HT1080 (cell line): ENCODE measurements at places on chromosomes 7 and 10. TPM values are rescaled to one million over a fixed set of nuclear protein-coding genes. Genes with fewer than 3 reads are reported as not detected.

DNA sequence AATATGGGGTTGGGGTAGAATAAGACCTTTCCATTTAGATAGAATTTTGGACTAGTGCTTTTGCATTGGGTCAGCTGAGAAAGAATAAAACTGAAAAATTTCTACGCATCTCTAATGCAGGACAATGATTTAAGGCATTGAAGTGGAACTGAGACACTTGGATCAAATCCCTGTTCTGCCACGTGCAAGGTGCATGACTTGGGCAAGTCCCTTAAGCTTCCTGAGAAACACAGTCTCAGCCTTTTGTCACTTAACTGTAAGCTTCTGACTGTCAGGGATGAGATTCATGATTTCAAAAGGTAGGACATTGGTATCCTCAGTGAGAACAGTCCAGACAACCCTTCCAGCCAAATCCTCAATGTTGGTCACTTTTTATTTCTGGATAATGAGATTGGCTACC is 59.2 kb downstream of the ENTPD1 start:
- no peak for DNase-seq

DNA sequence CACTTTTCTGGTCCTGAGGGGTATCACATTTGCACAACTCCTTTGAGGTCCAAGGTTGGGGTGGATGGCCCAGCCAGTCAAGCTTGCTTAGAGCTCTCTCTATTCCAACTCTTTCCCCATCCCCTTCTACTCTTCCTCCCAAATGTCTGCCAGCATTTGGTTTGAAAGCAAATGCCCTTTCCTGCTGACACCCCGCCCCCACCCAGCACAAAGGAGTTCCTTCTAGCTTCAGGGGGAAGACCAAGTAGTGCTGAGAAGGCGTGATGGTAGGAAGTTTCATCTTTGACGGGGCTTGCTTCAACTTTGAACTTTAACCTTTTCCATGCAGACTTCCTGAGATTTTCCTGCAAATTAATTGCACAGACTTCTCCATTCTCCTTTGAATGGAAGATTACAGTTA is 137.5 kb upstream of the TCF7L2 start:
- no peak for DNase-seq

DNA sequence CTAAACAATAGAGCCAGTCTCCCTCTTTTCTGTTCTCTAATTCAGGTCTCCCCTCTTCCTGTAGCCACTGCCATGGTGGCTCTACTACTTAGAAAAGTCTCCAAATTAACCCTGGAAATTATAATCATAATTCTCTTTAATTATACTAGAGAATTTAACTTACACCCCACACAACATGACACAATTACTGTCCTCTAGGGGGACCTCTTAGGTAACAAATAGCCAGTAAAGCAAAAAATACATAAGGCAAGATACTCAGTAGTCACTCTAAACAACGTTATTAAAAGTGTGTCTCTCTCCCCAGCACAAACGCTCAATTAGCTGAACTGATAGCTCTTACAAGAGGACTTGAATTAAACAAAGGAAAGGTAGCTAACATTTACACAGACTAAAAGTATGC is 44.3 kb upstream of the ZNF107 start:
- no peak for DNase-seq

- DNase-seq: peak; percentile 3
Observed at GRCh38 chr7:84271543-84271942, 77.0 kb upstream of the SEMA3A start.

GRCh38 chr7:102828286-102828685 is 79.5 kb downstream of the FAM185A start:
- no peak for DNase-seq

DNA sequence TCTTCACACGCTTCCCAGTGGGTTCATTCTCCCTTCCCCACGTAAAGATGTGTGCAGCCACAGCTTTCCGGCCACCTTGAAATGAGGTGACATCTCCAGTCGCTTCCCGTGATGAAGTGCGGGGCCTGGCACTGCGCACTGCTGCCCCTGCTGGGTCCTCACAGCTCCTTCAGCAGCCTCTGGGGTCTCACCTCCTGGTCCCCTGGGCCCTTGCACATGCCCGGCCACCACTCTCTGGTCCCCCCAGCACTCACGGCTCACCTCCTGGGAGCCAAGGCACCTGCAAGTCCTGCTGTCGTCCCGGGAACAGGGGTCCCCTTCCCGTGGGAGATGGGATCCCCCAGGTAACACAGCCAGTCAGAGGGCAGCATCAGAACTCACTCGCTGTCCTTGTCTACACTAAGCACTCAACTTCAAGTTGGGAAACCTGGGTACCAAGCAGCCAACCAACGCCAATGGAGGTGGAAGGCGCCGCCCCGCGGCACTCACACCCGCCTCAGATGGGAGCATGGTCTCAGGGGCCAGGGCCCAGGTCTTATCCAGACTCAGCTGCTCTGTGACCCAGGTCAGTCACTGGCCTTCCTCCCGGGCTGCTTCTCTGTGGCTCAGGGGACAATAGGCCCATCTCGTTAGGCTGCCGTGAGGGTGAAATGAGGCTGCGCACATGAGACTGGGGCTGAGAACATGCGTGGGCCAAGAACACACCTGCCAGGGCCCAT is 176.2 kb downstream of the PTPRN2 start:
- no peak for DNase-seq

DNA sequence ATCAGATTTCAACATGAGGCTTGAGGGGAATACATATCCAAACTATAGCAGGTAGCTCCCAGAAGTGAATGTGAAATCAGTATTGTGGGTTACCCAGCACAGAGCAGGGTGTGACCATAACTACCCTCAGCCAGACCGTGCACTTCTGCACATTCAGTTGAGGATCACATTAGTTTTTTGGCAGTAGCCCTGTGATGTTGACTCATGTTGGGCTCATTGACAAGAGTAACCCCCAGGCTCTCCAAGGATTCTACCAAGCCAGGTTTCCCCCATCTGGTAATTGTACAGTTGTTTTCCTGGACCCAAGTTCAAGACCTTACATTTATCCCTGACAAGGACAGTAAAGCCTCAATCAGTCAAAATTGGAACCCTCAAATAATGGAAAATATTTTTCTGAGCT is 11.7 kb upstream of the CPA4 start:
- no peak for DNase-seq

GRCh38 chr10:36496758-36497157 is 628.6 kb upstream of the ANKRD30A start:
- no peak for DNase-seq

DNA sequence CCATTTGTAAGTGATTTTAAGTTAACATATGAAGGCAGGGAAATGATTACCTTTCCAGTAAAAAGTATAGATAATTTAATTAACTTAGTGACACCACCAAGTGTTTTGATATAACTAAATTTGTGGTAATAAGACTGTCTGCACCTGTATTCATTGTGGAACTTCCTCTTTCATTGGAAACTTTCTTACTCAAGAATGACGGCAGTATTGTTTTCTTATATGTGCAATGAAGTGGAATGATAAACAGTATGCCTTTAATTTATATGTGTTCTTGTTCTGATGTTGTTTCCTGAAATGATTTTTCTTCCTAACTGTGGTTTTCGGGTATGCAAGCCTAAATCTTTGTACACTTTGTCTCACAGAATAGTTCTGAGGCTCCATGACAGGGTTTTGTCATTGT is 46.4 kb downstream of the CASD1 start:
- DNase-seq: no peak

- DNase-seq: no peak
Observed at GRCh38 chr7:85535974-85536729, 349.3 kb upstream of the SEMA3D start.

- no peak for DNase-seq
Observed at GRCh38 chr7:93036807-93037206, 81.0 kb downstream of the SAMD9 start.

GRCh38 chr7:26592011-26592410 is 272.4 kb downstream of the SKAP2 start:
- DNase-seq: no peak

DNA sequence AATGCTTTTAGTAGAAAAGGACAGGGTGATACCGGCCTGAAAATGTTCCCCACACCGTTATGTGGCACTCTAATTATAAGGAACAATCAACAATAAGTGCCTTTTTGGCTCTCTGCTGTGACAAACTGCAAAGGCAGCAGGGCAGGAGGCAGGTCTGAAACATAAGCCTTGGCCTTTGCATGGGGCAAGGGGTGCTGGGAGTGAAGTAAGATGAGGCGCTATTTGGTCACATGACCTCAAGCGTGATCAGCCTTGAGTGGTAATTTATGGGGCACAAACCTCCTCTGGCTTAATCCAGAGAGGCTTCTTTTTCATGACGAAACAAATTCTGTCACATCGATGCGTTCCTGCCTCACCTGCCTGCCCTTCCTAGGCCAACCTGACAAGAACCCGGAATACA is 202.7 kb downstream of the TAX1BP1 start:
- no peak for DNase-seq

GRCh38 chr7:128192497-128193142 is 48.5 kb upstream of the LEP start:
- DNase-seq: no peak

DNA sequence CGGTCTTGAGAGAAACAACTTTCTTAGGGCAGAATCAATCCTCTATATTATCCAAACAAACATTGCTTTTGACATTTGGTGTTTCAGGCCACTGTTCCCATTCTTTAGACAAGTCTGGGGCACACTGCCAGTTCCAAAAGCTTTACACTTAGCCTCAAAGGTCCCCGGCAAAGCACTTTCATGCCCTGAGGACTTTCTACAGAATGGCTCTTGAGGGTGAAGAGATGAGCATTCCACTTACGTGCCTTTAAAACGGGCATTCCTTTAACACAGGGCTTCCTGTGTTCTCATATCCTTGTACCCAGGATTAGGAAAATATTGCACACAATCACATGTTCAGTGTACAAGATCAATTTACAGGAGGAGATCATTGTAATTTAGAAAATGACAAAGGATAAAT is 13.1 kb upstream of the TMEM213 start:
- no peak for DNase-seq

RHOBTB1 gene
- total RNA-seq: 5.9 and 6.8 TPM in 2 replicates

SMO gene
- total RNA-seq: 15.8 and 16.1 TPM in 2 replicates

UCMA gene
- total RNA-seq: not detected in 2 replicates

FOXI2 gene
- not detected in 2 replicates for total RNA-seq

TAF6 gene
- total RNA-seq: 25.4 and 34.4 TPM in 2 replicates

UPK3B gene
- total RNA-seq: 1.0 TPM in 1 of 2 replicates, not detected in the other

DYDC1 gene
- not detected in 2 replicates for total RNA-seq

PLAC9 gene
- 0.13 TPM in 1 of 2 replicates, not detected in the other for total RNA-seq

SORCS1 gene
- 0.29 and 0.40 TPM in 2 replicates for total RNA-seq

GPR141 gene
- total RNA-seq: not detected in 2 replicates

NPTX2 gene
- not detected in 2 replicates for total RNA-seq

OGDHL gene
- total RNA-seq: 9.5 and 10.7 TPM in 2 replicates

EPDR1 gene
- total RNA-seq: 44.0 and 48.6 TPM in 2 replicates

PNLIPRP1 gene
- not detected in 2 replicates for total RNA-seq
